ENCODE measurements at places on chromosomes 11 and 22.
A peak's percentile ranks its signal among the peaks of the same experiment; 100 is the strongest.

- DNase-seq, result peak; percentile 4
These were observed 1.3 kb upstream of the ISX start for GRCh38 chr22:35064664-35065063.

DNA sequence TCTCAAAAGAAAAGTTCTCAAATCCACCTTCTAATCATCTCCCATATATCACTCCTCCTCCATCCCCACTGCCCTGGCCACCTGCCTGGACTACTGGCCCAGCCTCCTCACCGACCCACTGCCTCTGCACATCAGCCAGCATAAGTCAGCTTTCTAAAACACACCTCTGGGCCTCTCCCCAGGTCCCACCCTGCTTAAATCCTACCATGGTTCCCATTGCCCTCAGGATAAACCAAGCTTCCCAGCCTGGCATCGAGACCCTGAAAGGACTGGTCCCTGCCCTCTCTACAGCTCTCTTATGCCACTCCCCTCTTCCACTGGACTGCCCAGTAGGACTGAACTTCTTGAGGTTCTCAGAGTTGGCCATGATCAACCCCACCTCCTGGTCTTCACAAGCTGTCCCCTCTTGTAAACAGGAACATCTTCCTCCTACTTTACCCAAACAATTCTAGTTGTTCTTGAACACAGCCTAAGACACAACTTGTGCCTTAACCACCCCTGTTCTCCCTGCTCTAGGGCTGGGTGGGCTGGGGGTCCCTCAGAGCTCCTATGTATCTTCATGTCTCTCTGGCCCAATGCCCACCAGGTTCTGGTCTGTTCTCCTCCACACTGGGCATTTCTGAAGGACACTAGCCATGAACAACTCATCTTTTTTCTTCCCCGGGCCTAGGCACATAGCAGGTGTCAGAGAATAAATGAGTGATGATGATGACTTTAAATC lies 12.6 kb upstream of the P2RY6 start:
- DNase-seq, result no peak

GRCh38 chr11:62338218-62338617 lies 970 bp downstream of the ASRGL1 start:
- no peak for DNase-seq

GRCh38 chr11:18277565-18278271 lies 11.7 kb downstream of the SAA1 start:
- no peak for DNase-seq

DNA sequence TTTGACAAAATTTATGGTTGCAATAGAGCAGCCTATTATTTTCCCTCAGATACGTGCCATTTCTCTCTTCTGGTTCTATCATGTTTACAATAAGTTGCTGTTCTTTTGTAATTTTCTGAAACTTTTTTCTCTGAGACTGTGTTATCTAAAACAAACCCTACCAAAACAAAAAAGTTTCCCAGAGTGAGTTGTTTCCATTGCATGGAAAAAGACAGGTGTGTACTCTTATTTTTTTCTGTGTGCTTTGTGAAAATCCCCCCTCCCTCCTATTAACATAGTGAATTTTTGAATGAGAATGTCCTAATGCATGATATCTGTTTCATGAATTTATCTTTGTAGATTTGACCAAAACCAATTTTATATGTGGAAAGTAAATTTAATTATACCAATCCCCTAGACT lies 137.6 kb downstream of the DDX10 start:
- no peak for DNase-seq

GRCh38 chr22:37469416-37470086 lies 16.6 kb downstream of the MFNG start:
- no peak for DNase-seq

GRCh38 chr11:103266167-103266831 lies 157.1 kb downstream of the DYNC2H1 start:
- no peak for DNase-seq

Data from T-helper 2 cell treated with Interferon-gamma antibody and Interleukin-4, amounts not matched to agents 5 μg/mL and 100 μg/mL, for 36 hours (primary cell).